ENCODE measurements at places on chromosomes 12 and 14. TPM values are rescaled to one million over a fixed set of nuclear protein-coding genes. Genes with fewer than 3 reads are reported as not detected.
A peak's percentile ranks its signal among the peaks of the same experiment; 100 is the strongest.

- DNase-seq = no peak
Measured at GRCh38 chr12:52347551-52348510, 19.4 kb downstream of the KRT85 start.

HRK gene
- not detected for total RNA-seq

TROAP gene
- total RNA-seq = 4.1 TPM

SERPINA3 gene
- total RNA-seq = 457 TPM

TOMM20L gene
- not detected for total RNA-seq

DNA sequence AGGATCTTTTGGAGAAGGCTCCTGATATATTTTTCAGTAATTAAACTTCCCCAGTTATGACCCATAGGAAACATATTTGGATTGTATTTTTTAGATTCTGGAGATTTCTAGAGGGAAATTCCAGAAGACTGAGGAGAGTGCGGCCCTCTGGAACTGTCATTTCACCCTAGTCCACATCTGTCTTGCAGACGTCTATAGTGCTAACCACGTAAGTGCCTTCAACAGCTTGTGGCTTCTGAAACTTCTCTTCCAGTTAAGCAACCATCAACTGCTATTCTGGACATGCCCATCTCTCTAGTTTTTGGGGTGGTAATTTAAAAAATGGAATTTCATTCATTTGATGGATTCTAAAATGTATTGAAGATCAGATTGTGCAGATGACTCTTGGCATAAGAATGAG, 1098.8 kb downstream of the TMEM121 start:
- DNase-seq = no peak

SLC38A1 gene
- total RNA-seq = 96.1 TPM

ASPG gene
- 5.9 TPM for total RNA-seq

AICDA gene
- 0.12 TPM for total RNA-seq

DNA sequence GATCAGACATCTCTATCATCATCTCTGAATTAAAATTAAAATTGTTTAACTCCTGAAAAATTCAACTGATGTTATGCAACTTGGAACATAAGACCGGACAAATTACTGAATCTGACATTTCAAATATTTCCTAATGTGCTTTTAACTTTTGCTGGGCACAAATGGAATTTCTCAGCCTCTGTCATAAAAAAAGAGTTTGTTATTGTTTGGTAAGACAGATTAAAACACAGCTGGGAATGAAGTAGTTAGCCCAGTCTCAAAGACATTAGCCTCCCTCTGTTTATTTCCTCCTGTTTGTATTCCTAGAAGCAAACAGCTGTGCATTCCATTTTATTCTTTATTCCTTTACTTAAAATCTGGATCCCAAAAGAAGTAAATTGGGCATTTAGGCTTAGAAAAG, 29.4 kb downstream of the PLEKHA5 start:
- DNase-seq = no peak

- peak; percentile 83 for DNase-seq
Measured at GRCh38 chr14:103091041-103091882, 3.3 kb upstream of the EXOC3L4 start.

GRCh38 chr14:50524060-50524459, 8.3 kb downstream of the MAP4K5 start:
- no peak for DNase-seq

DNA sequence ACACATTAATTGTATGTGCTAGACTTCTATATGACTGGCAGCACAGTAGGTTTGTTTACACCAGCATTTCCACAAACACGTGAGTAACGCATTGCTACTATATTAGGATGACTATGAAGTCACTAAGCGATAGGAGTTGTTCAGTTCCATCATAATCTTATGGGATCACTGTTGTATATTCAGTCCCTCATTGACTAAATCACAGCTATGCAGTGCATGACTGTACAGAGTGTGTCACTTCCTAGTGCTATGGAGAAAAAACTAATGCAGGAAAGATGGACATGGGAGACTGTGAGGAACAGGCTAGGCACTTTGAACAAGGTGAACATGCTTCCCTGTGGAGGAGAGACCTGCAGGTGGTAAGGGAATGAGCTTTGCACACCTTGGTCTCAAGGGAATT, 259.8 kb downstream of the NUAK1 start:
- no peak for DNase-seq

VRTN gene
- total RNA-seq = not detected

- no peak for DNase-seq
Measured at GRCh38 chr12:33476058-33476457, 36.4 kb upstream of the SYT10 start.

- no peak for DNase-seq
Measured at GRCh38 chr12:91316161-91316906, 133.7 kb upstream of the DCN start.

DNA sequence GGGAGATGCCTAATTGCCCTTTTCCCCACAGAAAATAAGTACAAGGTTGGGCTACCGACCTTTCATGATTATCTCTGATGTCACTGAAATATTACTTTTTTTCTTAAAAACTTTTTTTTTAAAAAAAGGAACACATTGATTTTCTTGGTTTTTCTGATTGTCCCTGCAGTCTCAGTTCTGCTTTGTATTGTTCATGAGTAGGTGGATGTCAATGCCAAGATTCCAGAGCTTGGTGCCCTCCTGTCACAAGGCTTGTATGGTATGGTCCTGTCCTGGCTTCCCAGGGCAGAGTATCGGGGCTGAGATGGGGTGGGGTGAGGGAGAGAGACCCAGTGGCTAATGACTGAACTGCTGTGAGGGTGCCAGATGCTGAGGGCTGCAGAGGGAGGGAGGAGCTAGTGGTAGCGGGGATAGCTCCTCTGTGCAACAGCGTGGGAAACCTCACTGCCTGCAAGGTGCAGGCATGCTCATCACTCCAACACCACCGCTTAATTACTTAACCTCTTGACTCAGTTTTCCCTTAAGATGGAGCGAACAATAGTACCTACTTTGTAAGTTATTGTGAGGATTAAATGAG, 4.4 kb upstream of the CTDSP2 start:
- DNase-seq = no peak

DNA sequence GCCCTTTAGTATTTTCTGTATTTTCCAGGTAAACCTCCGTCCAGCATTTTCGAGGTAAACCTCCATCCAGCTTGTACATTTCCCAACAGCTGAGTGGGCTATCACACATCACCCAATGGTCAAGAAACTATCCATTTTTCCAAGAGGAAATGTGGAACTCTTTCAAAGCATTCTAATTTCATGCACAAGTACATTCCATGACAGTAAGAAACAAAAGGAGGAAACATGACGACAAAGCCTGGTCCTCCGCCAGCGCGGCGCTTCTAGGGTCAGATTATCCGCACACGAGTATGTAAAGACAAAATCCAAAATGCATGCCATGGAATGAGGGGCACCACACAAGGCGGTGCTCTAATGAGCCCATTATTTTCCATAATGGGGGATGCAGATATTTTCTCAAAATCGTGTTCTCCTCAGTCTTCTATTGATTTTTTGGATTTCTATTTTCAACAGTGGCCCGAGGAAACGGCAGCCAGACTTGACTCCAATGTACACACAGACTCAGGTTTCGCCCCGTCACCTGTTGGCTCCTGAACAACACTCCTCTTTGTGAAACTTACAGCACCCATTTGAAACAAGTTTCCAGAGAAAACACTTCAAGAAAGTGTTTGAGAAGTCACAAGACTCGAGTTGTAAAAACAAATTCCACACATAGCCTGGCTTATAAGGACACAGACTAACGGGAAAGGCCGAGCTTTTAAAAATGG, 107.4 kb downstream of the PRICKLE1 start:
- DNase-seq = peak; percentile 39

DNA sequence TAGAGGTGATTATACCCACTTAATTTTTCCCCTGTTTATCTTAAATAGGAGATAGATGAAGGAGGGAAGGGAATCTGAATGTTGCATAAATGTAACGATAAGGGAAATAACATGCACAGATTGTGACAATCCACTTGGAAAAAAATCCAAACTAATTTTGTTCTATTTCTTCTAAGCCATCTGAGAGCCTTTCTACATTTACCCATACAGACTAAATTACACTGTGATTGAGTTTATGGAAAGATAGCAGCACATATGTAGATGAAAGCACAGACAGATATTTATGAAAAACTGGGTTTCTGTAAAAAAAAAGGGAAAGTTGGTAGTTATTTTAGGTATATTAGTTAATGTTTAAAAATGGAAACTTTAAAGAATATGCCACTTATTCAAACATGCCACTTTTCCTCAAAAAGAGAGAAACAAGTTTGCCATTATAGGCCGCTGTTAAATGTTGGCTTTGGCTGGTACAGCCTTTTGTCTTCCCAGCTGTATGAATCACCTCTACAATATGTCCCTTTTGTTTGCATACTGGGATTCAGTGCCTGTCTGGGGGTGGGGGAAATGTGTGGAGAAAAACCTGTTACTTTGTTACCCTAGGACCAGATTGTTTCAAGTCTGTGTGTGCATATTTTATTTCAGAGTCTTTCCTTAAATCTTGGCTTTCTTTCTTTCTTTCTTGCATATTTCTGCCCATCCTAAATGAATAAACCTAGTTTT, 470.2 kb upstream of the LMO3 start:
- peak; percentile 13 for DNase-seq

- DNase-seq = no peak
Measured at GRCh38 chr14:90624227-90624626, 192.0 kb downstream of the TTC7B start.

TAS2R9 gene
- not detected for total RNA-seq

SLC39A5 gene
- total RNA-seq = 187 TPM

COCH gene
- 3.3 TPM for total RNA-seq

DNA sequence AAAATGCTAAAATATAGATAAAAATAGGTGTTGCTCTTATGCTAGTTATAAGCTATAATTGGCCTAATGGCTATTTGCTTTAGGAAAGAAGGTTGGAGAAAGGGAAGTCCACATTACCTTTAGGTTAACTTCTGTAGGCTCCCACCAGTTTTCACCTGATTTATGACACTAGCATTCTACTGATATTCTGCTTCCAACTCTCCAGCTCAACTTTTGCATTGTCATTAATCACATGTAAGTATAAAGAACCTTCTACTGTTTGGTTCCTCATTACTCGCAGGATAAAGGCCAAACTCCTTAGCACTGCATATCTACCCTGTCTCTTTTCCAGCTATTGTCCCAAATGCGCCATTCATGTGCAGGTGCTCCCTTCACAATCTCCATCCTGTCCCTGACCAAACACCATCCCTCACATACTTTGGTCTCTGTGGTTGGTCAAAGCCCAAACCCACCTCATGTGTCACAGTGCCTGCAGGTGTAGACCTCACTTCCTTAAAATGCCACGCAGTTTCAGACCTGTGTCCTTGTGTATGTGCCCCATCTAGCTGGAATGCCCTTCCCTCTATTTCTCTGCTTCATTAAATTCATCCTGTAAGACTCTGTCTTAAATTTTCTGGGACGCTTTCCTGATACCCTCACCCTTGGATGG, 3.3 kb downstream of the DDHD1 start:
- no peak for DNase-seq

GUCY2C gene
- total RNA-seq = 47.6 TPM

SHMT2 gene
- total RNA-seq = 168 TPM

SERPINA10 gene
- 23.0 TPM for total RNA-seq

PLCZ1 gene
- not detected for total RNA-seq

GRCh38 chr14:36504771-36505175, 15.3 kb downstream of the NKX2-1 start:
- DNase-seq = no peak

DNA sequence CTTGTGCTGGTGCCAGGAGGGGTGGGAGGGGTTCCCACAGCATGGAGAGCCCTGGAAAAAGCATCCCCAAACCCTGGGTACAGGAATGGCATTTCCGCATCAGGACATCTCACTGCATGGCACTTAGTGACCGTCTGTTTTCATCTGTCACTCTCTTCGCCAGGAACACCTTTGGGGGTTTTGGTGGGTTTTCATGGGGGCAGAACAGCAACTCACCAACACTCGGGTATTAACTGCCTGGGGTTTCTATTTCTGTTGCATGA, 3.5 kb downstream of the VSX2 start:
- DNase-seq = no peak

PKP2 gene
- total RNA-seq = 58.0 TPM

GRCh38 chr12:52724384-52724783, 21.1 kb upstream of the KRT77 start:
- DNase-seq = no peak

DNA sequence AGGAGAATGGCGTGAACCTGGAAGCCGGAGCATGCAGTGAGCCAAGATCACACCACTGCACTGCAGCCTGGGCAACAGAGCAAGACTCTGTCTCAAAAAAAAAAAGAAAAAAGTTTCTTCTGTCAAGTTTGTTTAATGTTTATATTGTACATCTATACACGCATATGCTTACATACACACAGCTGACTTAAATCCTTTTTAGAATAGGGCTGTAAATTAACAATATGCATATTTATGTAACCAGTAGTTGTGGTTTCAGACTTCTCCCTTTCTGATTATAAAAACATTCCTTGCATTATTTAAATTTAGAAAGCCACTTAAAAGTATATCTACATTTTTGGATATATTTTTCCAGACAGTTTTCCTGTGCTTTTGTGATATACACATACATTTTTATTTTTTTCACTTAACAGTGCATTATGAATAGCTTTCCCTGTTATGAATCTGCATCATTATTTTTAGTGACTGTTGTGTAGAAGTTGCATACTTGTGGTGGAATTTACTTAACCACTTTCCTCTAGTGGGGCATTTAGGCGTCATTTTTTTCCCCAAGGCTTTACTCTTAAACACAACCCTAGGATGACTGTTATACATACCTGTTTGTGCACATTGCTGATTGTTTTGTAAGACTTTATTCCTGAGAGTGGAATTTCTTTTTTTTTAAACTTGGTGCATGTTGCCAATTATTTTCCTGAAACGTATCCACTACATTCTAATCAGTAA, 29.4 kb downstream of the POLR3B start:
- DNase-seq = no peak

- DNase-seq = peak; percentile 78
Measured at GRCh38 chr12:53743266-53744129, 8.3 kb downstream of the CISTR start.

IFNG-AS1 gene
- total RNA-seq = not detected

DNA sequence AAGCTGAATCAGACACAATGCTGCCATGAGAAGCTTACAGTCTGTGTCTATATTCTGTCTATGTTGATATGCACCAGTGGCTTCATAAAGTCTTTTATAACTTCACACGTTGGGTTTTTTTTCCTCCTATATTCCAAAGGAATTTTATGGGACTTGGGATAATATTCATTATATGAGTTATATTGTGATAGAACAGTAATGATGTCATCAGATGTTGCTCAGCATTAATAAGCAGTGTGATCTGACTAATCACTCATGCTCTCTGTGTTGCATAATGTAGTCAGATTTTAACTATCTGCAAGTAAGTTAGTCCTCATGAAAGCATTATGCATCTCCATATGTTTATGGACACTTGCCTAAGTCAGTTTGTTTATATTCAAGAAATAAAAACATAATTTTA, 159.6 kb downstream of the PLCZ1 start:
- DNase-seq = no peak

MFAP5 gene
- total RNA-seq = 1.9 TPM

DNA sequence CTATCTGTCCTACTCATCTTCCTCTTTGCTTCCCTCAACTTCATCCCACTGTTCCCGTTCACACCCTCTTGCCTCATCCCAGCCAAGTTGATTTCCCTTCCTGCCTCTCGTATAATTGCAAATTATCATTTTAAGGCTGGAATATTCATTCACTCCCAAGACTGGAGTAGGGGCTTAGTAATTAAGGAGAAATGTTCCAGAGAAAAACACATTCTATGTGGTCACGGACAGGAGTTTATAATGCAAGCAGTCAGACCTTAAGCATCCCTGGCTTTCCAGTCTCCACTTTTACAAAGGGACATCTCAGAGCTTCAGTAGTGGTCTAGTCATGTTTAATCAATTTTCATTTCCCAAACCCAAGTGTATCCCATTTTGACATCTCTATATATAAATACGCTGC, 54.9 kb downstream of the TMEM132D start:
- no peak for DNase-seq

All from hepatocyte (in vitro differentiated cells).